ENCODE measurements at places on chromosomes 13 and 19.

GRCh38 chr13:59391696-59392095 is 772.0 kb downstream of the DIAPH3 start:
- DNase-seq = peak; percentile 70

DNA sequence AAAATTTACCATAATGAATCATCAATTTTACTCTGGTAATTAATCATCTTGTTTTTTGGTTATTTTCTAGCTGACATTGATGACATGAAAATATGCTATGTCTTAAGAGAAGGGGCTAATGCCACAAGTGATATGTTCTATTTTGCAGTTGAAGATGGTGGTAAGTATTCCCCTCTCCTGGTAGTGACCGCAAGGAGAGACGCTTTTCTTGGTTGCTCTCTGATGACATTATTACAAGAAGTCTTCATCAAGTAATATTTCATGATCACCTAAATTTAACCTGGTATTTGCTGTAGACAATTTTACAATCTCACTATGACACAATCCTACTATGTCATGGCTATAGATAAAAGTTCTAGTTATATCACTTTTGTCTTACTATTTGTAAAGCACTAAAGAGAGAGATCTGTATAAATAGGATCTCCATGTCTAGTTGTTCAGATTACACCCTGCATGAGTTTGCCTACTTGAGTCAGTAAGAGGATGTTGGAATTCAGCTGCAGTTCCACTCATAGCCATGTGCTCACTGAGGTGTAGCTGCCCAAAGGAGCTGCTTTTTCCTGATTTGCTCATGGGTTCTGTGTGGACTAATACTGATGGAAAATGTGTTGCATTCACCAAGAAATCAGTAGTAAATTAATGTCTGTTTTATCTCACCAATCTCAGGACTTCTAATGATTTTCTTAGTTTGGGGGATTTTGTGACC is 10.9 kb downstream of the FREM2 start:
- DNase-seq = no peak

DNA sequence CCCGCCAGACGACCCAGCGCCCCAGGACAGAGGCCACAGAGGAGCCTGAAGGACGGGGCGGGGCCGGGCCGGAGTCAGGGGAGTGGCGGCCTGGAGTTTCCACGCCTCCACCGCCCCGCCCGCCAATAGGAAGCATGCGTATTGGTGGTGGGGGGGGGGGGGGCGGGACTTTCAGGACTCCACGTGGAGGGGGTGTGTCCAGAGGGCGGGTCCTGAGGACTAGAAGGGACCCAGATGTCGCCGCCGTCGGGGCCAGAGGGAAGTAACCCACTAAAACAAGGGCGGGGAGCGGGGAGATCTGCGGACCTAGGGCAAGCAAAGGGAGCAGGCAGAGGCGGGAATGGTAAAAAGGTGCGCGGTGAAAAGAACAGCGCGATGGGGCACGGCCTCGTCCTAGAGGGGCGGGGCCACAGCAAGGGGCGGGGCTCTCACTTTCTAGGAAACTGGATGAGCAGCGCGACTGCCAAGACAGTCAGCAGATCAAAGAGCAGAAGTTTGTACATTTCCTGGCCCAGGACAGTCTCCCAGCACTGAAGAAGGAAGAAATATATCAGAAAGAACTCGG is 2.8 kb upstream of the LENG1 start:
- peak; percentile 82 for DNase-seq

- DNase-seq = peak; percentile 72
Measured at GRCh38 chr13:20525601-20526544, at the start of gene CRYL1. Gene CRYL1 (minus strand): TSS chr13:20525857. CDS start chr13:20525794, 63 bp downstream.
